Astrocyte (in vitro differentiated cells and primary cell): ENCODE measurements at places on chromosomes 4 and X. TPM values are rescaled to one million over a fixed set of nuclear protein-coding genes. Genes with fewer than 3 reads are reported as not detected.

- H3K4me1 ChIP-seq, result no peaks in the 10 kb centered on the region
- H3K27ac ChIP-seq, result no peak overlapping the region
- no peaks in the 10 kb centered on the region for H3K27me3 ChIP-seq
Measured at GRCh38 chr4:106603471-106603870, 234.9 kb upstream of the GIMD1 start.

DNA sequence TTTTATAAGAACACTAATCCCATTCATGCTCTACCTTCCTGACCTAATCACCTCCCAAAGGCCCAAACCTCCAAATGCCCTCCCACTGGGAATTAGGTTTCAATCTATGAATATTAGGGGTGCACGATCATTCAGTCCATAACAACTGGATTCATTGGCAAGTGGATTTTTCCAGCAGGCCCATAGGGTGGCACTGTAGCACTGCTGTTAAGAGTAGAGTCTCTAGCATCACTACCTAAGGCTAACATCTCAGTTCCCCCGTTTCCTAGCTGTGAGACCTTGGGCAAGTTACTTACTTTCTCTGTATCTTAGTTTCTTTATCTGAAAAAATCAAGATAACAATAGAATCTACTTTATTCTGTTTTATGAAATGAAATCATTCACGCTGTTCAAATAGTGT lies 315.8 kb downstream of the STIM2 start:
- H3K4me3 ChIP-seq, result no peak overlapping the region
- no peak overlapping the region for H3K27ac ChIP-seq
- no peaks in the 10 kb centered on the region for H3K36me3 ChIP-seq
- DNase-seq, result peak; percentile 49
- H3K27me3 ChIP-seq, result no peaks in the 10 kb centered on the region

GRCh38 chr4:41504167-41504818 lies 33.7 kb upstream of the LIMCH1 start:
- H3K27me3 ChIP-seq, result no peaks in the 10 kb centered on the region
- H3K4me3 ChIP-seq, result no peak overlapping the region
- no peaks in the 10 kb centered on the region for H3K36me3 ChIP-seq

GRCh38 chr4:99610605-99611175 lies 36.1 kb downstream of the MTTP start:
- no peak overlapping the region for H3K27ac ChIP-seq
- H3K4me1 ChIP-seq, result no peaks in the 10 kb centered on the region
- no peaks in the 10 kb centered on the region for H3K27me3 ChIP-seq
- no peaks in the 10 kb centered on the region for H3K36me3 ChIP-seq
- no peak overlapping the region for H3K4me3 ChIP-seq

DNA sequence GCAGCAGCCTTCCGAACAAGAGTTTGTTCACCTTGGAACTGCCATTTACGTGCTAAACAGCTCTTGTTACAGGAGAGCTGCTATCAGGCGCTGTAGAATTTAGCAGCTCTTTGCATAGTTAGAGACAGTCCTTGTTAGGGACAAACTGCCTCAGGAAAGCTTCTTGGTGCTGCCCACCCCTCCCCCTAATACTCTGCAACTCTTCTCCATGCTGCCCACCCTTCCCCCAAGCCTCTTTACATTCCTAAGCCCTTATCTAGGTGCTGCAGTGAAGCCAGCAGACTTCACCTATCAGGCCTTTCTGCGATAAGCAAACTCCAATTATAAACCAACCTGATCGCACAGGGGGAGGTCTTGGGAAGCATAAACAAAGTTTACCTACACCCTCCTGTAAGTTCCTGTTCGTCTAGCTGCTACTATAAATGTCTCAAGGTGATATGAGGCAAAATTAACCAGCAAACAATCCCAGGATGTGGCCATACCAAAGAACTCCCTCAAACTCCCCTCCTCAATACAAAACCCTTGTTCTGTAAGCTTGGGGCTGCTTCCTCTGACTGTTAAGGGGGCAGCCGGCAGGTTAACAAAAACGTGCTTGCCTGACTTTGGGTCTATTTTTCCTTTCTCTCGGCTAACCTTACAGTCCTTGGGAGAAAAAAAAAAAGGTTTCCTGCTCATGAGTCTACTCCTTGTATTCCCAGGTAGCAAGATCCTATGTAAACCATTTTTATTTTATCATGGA lies 74.0 kb upstream of the GC start:
- H3K4me3 ChIP-seq, result no peak overlapping the region
- no peak for DNase-seq
- no peaks in the 10 kb centered on the region for H3K27me3 ChIP-seq
- H3K27ac ChIP-seq, result no peak overlapping the region
- no peaks in the 10 kb centered on the region for H3K36me3 ChIP-seq
- no peaks in the 10 kb centered on the region for H3K4me1 ChIP-seq

- H3K27ac ChIP-seq, result no peak overlapping the region
- no peaks in the 10 kb centered on the region for H3K36me3 ChIP-seq
- H3K4me3 ChIP-seq, result no peak overlapping the region
- H3K4me1 ChIP-seq, result peaks cover 13% of the 10 kb centered on the region
- H3K27me3 ChIP-seq, result no peaks in the 10 kb centered on the region
Measured at GRCh38 chr4:158788516-158788915, 19.7 kb downstream of the FNIP2 start.

The HS3ST1 gene
- total RNA-seq, result 0.18 and 0.22 TPM in 2 replicates

The ARSJ gene
- total RNA-seq, result 60.1 and 66.5 TPM in 2 replicates

The SCD5 gene
- 61.7 and 63.1 TPM in 2 replicates for total RNA-seq

The INTU gene
- 21.9 and 25.1 TPM in 2 replicates for total RNA-seq

The ARHGEF38 gene
- total RNA-seq, result not detected in 2 replicates

The BBS12 gene
- total RNA-seq, result 4.5 and 4.7 TPM in 2 replicates
